Ovary (tissue), 10 donors: ENCODE measurements at places on chromosomes 7 and 10. TPM values are rescaled to one million over a fixed set of nuclear protein-coding genes. Genes with fewer than 3 reads are reported as not detected.

PRPS1L1 gene
- total RNA-seq: not detected

DNA sequence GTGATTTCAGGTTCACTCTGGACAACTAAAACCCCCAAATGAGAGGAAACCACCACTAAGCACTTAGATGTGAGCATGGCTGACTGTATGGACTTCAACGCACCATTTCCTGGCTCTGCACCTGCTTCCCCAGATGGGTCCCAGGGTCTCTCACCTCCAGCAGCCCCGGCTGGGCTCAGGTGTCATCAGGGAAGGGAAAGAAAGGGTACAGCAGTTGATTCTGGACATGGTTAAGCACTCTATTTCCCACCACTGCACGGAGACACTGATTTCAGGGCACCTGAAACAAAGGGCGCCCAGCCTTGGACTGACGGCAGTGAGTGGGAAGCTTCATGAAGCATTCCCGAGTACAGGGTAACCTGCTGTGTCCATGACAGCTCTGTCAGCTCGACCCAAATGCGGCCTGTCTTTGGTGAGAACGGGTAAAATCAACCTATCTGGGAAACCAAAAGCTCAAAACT, 19.0 kb downstream of the FAM53B start:
- no peaks in the 10 kb centered on the region for H3K27me3 ChIP-seq
- H3K4me3 ChIP-seq: no peak overlapping the region
- peaks cover 50% of the 10 kb centered on the region for H3K4me1 ChIP-seq
- peak; percentile 14 for DNase-seq

DNA sequence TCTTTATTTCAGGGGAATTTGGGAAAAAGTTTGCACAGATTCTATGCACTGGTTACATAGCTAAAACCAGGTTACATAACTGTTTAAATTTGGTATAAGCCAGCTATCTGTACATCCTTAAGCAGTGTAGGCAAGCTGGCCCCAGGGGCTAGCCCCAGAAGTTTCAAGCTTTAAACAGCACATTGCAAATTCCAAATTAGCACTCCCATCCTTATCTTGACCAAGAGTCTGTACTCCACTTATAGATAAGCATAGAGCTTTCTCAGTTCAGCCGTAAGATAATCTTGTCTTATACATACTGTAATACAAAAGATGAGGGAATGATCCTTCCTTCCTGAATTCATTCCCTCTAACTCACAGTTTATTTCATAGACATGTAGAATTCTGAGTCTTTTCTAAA, 109.3 kb downstream of the SPAG6 start:
- H3K4me1 ChIP-seq: no peaks in the 10 kb centered on the region
- DNase-seq: no peak
- H3K4me3 ChIP-seq: no peak overlapping the region
- no peaks in the 10 kb centered on the region for H3K36me3 ChIP-seq
- no peaks in the 10 kb centered on the region for H3K27me3 ChIP-seq

DNA sequence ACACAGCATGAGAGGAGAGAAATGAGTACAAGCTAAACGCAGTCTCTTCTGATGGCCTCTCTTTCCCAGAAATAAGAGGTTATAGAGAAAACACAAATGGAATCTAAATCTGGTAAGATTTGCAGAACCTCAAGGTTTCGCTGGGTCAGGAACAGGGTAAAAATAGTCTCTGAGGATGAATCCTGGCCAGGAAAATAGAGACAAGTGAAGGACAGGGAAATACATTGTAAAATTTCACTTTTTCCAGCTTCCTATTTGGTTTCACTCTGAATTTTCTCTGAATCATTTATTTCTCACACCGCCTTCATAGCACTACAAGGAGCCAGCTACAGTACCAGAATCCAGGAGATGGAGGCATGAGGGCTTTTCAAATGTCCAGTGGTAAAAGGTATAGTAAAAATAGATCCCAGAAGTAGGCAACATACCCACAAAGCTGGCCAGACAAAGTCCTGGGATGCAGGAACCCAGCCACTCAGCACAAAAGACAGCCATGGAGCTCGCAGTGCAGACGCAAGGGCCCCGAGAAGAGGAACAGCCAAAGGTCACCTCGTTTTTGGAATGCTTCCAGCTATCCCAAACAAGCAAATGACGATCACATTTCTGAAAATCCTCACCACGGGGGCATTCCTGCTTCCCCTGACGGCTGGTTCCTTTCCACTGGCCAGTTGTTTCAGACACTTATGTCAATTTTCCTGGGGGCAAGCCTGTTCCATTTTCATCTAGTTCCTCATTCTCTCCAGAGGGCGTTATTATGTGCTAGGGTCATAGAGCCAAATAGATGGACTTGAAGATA, 21.5 kb upstream of the IKZF1 start:
- H3K36me3 ChIP-seq: no peaks in the 10 kb centered on the region
- no peaks in the 10 kb centered on the region for H3K4me1 ChIP-seq
- H3K27ac ChIP-seq: no peak overlapping the region
- no peak for DNase-seq
- no peak overlapping the region for H3K4me3 ChIP-seq
- no peaks in the 10 kb centered on the region for H3K27me3 ChIP-seq

GRCh38 chr10:47344996-47345870, 2.9 kb upstream of the RBP3 start:
- H3K36me3 ChIP-seq: no peaks in the 10 kb centered on the region
- H3K27ac ChIP-seq: no peak overlapping the region
- H3K4me3 ChIP-seq: no peak overlapping the region
- H3K4me1 ChIP-seq: no peaks in the 10 kb centered on the region

DNA sequence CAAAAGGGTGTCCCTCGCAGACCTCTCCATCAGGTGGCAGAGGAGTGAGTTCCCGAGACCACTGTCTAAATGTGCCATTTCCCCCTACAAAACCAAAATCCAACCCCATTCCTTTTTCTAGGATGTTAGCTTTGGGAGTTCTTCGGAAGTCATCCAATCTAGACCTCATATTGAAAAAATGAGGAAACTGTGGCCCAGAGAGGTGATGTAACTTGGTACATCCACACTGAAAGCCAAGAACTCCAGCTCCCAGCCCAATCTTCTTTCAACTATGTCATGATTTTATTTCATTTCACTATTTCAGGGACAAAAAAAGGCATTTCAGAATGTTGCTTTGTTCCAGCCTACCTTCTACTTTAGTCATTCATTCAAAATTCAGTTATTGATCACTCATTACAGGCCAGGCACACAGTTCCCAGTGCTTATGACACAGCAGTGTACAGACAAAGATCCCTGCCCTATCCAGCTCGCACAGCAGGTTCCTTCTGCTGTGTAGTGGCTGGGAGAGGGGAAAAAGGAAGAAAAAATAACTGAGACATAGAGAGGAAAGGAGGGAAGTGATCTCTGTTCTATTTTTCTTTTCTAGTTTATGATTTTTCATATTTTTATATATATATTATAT, 35.8 kb downstream of the SCRN1 start:
- no peak overlapping the region for H3K27ac ChIP-seq
- no peak for DNase-seq
- H3K4me1 ChIP-seq: no peaks in the 10 kb centered on the region
- no peaks in the 10 kb centered on the region for H3K27me3 ChIP-seq
- no peaks in the 10 kb centered on the region for H3K36me3 ChIP-seq

AMZ1 gene
- total RNA-seq: not detected

GRCh38 chr7:2209961-2210323, 22.8 kb downstream of the MAD1L1 start:
- H3K27ac ChIP-seq: no peak overlapping the region
- no peak overlapping the region for H3K4me3 ChIP-seq
- DNase-seq: no peak
- no peaks in the 10 kb centered on the region for H3K36me3 ChIP-seq

- H3K36me3 ChIP-seq: no peaks in the 10 kb centered on the region
- DNase-seq: no peak
- no peaks in the 10 kb centered on the region for H3K27me3 ChIP-seq
- no peaks in the 10 kb centered on the region for H3K4me1 ChIP-seq
- no peak overlapping the region for H3K4me3 ChIP-seq
- H3K27ac ChIP-seq: no peak overlapping the region
These were observed 318.3 kb upstream of the LRRN3 start for GRCh38 chr7:110772615-110773014.

FANK1 gene
- 5.2 TPM for total RNA-seq

FAM237B gene
- not detected for total RNA-seq
